Upper lobe of right lung (tissue), 1 donor: ENCODE measurements at places on chromosomes 4 and X. TPM values are rescaled to one million over a fixed set of nuclear protein-coding genes. Genes with fewer than 3 reads are reported as not detected.

Gene NAP1L2
- 2.6 TPM for total RNA-seq

Gene RNF175
- not detected for total RNA-seq

GRCh38 chr4:83331956-83332355 is 2.7 kb downstream of the HPSE start:
- DNase-seq, result no peak

DNA sequence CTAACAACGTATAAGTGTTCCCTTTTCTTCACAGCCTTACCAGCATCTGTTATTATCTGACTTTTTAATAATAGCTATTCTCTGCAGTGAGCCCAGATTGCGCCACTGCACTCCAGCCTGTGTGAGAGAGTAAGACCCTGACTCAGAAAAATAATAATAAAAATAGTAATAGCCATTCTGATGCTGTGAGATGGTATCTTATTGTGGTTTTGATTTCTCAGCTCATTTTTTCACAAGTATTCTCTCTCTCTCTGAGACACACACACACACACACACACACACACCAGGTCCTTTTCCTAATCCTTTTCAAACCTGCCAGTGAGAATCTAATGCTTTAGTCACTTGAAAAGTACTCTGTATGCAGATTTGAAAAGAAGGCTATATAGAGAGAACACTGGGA is 89.8 kb downstream of the CHIC2 start:
- no peak for DNase-seq

- DNase-seq, result no peak
Observed at GRCh38 chrX:47662144-47662657, 3.2 kb upstream of the UXT start.

Gene VCX2
- not detected for total RNA-seq

Gene PLAC1
- total RNA-seq, result not detected
